ENCODE measurements at places on chromosomes 3 and 15. TPM values are rescaled to one million over a fixed set of nuclear protein-coding genes. Genes with fewer than 3 reads are reported as not detected.

DNA sequence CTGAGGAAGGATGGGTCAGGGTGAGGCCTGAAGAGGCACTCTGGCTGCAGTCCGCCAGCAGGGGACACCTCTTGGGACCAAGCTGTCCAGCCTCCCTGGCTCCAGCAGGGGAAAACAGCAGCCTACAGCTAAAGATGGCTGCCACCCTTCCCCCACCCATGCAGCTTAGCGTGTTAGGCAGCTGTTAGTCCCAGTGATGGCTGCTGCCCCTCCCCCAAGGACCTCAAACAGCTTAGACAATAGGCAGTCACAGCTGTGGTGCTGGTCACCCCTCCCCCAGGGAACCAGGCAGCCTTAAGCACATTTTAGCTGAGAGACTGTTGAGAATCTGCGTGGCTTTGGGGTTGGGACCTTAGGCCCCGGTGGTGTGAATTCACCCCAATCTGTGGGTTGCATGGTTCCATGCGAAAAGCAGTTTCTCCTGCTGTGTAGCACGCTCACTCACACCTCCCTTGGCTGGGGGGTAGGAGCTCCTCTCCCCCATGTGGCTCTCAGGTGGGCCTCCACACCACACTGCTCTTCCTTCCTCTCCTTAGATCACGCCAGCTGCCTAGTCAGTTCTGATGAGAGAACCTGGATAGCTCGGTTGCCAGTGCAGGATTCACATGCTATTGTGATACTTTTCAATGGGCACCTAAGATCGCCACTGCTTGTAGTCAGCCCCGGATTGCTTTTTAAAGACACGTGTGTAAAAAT is 140.5 kb upstream of the CADPS start:
- no peak for DNase-seq

Gene GUCA1C
- total RNA-seq = not detected

- DNase-seq = peak; percentile 1
These were observed 188.6 kb downstream of the CHL1 start for GRCh38 chr3:385151-385550.

GRCh38 chr15:50685976-50686468 is 575 bp downstream of the TRPM7 start:
- peak; percentile 56 for DNase-seq

GRCh38 chr3:194019398-194020165 is 116.4 kb upstream of the HES1 start:
- no peak for DNase-seq

Gene CSPG4
- 86.8 TPM for total RNA-seq

GRCh38 chr3:99586701-99587100 is 51.7 kb upstream of the COL8A1 start:
- DNase-seq = peak; percentile 63

GRCh38 chr15:45910671-45911070 is 275.8 kb downstream of the SQOR start:
- DNase-seq = no peak

DNA sequence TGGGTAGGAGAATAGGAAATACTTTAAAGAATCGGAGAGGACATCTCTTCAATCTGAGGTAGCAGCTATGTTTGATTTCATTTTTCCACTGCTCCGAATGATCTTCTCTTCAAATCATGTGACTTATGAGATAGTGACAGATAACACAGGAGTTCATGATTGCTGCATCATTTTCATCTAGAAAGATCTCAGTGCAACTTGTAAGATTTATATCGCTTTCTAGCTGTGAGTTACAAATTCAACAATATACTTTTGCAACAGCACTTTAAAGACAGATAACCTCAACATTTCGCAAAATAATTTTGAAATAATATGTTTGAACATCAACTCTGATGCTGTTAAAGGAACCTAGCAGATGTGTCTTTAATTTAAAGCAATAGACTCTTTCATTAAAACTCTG is 99.9 kb upstream of the CCDC80 start:
- DNase-seq = no peak

DNA sequence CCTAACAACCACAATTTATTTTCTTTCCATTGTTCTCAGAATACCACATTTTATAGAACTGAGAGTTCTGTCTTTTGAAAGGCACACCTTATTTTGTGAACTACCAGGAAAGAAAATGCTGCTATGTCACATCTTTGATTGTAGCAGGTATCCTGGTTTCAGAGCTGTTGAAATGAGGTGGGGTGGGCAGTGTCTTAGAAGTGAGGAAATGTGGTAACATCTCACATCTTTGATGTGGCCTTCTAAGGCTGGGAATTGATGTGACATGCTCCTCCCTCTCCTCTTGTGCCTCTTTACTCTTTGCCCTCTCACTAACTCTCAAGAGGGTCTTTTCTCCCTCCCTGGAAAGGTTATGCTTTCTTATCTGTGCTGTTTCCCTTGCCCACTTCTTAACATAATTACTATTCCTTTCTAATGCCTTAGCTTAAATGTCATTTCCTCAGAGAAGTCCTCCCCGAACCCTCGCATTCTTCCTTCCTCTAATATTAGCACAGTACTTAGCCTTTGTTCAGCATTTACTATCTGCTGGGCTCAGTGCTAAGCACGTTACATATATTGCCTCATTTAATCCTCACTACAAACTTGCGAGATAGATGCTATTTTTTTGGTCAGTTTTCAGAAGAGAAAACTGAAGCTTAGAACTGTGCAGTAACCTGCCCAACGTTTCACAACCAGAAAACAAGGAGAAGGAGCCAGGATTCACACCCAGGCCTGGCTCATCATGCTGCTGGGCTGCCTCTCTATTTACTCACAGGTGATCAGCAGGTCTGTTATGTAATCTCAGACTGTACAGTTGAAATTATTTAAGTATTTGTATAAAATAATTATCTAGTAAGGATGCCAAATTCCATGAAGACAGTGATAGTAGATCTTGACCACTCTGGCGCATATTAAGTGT is 24.0 kb upstream of the SPTSSB start:
- no peak for DNase-seq

DNA sequence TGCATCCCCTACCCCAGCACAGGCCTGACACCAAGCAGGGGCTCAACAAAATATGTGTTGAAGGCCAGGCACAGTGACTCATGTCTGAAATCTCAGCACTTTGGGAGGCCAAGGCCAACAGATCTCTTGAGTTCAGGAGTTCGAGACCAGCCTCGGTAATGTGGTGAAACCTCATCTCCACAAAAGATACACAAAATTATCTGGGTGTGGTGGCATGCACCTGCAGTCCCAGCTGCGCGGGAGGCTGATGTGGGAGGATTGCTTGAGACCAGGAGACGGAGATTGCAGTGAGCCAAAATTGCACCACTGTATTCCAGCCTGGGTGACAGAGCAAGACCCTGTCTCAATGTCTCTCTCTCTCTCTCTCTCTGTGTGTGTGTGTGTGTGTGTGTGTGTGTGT is 30.7 kb upstream of the CYP11A1 start:
- no peak for DNase-seq

DNA sequence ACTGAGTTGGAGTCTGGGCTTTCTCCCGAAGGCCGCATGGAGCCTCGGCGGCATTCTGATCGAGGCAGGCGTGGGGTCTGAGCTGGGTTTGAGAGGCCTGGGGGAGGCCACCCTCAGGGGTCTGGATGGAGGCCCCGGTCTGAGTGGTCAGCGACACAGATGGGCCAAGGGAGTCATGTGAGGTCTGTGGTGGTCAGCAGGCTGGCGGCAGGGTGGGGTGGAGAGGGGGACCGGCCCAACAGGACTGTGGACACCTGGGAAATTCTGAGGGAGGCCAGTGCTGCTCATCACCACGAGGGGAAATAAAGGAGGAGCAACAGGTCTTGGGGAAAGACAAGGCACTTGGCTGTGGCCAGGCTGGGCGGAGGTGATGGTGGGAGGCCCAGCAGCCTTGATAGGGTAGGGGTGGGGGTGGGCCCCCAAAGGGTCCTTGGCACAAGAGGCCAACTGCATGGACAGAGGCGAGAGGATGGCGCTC is 16.2 kb downstream of the CTSH start:
- no peak for DNase-seq

Gene LRTM1
- total RNA-seq = not detected

Gene CHRNA3
- total RNA-seq = not detected

DNA sequence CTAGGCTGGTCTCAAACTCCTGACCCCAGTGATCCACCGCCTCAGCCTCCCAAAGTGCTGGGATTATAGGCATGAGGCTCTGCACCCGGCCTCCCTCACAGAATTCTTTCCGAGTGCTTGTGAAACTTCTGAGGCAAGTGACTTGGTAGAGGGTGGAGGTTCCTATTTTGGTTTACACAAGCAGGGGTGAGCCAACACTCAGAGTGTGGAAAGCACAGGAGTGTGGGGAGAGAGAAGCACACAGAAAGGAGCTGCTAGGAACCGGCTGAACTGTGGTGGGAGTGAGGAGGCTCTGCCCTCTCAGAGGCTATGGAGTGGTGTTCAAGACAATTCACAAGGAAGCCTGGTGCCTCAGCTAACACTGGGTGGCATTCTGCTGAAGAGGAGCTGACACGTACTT is 7.7 kb downstream of the CAPN3 start:
- peak; percentile 51 for DNase-seq

Measured in fibroblast of villous mesenchyme (primary cell).